NCI-H446 (cell line): ENCODE measurements at places on chromosomes 5 and 9.

GRCh38 chr9:127428348-127428747 is 4.2 kb downstream of the ZNF79 start:
- DNase-seq, result no peak

GRCh38 chr5:74226716-74227485 is 413.6 kb downstream of the ENC1 start:
- DNase-seq, result peak; percentile 94

DNA sequence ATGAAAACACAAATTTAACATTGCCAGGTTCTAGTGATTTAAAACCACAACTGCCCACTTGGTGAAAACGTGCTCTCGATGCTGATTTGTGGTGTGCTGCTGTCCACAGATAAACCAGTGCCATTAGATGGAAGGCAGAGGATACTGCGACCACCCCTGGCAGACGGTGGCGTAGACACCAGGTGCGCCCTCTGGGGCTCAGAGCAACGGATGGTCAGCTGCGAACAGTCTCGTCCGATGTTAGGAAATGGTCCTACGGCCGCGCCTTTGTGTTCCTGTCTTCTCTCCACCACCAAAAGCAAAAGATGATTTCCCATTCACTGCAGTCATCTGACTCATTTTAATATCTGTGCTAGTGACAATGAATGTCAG is 43.2 kb downstream of the UBE2QL1 start:
- no peak for DNase-seq

DNA sequence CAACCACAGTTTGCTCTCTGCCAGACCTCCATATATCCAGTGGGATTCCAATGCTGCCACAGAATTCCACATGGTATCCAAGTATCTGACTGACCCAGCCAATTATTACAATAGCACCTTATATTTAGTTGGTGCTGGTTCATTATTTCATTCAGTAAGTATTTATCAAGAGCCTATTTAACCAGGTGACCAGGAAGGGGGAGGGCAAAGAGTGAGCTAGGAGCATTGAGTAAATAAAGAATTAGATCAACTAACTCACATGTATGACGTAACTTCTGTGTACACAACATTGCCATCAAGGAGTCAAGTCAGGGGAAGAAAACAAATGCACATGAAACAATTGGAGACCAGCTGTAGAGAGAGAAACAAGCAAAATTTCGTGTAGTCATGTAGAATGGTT is 207.1 kb upstream of the PAPPA start:
- no peak for DNase-seq

DNA sequence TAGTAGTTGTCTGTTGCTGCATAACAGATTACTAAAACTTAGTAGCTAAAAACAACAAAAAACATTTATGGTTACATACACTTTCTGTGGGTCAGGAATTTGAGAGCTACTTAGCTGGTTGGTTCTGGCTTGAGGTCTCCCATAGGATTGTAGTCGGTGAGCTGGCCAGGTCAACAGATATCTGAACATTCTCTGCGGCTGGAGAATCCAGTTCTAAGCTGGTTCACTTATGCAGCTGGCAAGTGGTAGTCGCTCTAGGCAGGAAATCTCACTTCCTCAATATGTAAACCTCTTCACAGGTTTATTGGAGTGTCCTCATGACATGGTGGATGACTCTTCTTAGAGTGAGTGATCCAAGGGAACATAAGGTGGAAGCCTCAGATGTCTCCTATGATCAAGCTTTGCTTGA is 65.7 kb upstream of the TNFAIP8 start:
- no peak for DNase-seq

DNA sequence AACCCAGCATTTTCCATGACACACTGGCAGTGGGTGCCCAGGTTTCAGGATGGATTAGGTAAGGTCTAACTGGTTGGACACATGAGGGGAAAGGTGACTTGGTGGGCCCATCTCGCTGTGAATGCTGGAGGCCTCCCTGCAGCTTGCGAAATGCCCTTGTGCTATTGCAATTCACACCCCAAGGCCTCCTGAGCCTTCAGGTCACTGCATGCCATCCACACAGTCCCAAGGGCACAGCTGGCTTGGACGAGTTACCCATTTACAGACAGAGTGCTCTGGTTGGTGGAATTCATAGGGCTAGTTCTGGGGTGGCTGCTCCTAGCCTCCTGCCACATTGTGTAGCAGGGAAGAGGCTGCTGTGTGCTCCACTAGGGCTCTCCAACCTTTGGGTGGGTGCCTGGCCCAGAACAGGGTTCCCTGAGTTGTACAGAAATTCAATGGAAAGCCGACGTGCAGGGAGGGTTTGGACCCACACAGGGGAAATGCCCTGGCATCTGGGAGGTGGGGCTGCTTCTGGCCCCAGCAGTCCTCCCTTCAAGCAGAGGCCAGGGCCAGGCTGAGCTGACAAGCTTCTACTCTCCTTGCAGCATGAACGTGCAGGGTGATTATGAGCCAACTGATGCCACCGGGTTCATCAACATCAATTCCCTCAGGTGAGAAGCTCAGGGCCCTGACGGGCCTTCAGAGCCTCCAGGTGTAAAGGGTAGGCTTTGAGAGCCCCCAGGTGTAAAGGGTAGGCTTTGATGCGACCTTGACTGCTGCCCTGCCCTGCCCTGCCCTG is 54.3 kb downstream of the ASS1 start:
- no peak for DNase-seq

DNA sequence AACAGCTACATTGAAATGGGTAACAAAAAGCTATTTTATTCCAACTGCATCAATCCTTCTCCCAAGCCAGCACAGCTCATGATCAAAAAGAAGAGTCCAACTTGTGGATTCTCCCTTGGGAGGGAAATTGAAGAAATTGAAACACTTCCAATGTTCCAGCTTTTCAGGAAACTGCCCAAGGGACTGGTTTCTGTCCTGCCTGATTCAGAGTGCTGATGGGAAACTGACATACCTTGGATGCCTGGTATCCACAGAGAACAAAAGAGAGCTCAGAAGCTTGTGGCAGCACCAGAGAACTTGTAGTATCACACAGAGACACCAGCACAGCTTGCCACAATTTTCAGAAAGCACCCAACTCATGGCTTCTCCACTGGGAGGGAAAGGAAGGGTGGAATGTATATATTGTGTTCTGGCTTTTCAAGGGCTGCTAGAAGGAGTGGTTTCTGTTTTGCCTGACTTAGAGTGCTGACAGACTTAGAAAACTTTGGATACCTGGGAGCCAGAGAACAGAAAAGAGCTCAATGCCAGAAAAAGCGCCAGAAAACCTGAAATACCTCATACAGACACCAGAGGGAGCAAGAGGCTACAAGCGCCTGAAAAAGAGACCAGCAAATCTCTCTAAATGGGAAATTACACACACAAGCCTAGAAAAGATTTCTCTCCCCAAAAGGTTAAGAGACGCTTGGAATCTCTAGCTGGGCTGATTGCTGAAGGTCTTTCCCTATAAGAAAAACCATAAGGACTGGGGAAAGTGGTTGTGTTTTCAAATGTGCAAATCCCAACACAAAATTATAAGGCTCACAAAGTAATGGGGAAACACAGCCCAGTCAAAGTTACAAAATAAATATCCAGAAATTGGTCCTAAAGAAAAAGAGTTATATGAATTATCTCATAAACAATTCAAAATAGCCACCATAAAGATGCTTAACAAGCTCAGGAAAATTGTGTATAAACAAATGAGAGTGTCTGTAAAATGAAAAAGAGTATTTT is 178.8 kb downstream of the SPOCK1 start:
- peak; percentile 73 for DNase-seq

DNA sequence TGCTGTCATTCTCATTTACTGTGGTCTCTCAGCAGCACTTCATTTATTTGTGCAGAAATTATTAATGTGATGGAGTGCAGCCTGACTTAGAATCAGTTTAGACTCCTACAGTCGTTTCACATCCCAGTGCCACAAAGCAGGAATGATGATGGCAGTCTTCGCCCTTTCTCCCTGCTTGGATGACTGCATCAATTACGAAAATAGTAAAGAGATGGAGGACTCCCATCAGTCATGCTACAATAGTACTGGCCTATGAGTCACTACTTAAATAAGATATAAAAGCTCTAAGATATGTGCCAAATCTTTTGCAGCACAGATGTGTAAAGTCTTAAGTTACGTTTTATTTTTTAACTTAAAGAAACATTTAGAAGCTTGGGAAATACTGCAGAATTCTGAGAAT is 263.9 kb downstream of the CHSY3 start:
- DNase-seq, result no peak

DNA sequence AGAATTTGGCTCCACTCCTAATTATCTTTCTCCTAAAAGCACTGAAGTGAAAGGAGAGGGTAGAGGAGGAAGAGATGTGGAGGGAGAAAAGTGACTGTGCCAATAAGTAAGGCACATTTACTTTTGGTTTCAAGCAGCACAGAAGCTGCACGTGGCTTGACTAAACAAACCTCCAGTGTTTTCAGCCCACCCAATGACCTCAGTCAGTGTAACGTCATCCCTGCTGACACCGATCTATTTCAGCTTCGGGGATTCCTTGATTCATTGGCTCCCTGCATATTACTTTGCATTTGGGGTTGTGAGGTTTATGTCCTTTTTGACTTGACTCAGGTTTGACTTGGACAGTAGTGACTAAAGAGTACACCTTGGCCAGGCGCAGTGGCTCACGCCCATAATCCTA is 35.6 kb upstream of the NIM1K start:
- no peak for DNase-seq

GRCh38 chr9:106936680-106937079 is 73.7 kb downstream of the ZNF462 start:
- DNase-seq, result no peak

- no peak for DNase-seq
These were observed 25.3 kb downstream of the RAPGEF6 start for GRCh38 chr5:131609774-131610173.

GRCh38 chr5:7385681-7386080 is 10.3 kb upstream of the ADCY2 start:
- no peak for DNase-seq

- no peak for DNase-seq
These were observed 12.9 kb upstream of the MOB3B start for GRCh38 chr9:27542508-27542907.

- no peak for DNase-seq
These were observed 55.4 kb downstream of the HINT1 start for GRCh38 chr5:131109540-131110255.

GRCh38 chr9:21796768-21797167 is 5.7 kb upstream of the MTAP start:
- DNase-seq, result no peak

DNA sequence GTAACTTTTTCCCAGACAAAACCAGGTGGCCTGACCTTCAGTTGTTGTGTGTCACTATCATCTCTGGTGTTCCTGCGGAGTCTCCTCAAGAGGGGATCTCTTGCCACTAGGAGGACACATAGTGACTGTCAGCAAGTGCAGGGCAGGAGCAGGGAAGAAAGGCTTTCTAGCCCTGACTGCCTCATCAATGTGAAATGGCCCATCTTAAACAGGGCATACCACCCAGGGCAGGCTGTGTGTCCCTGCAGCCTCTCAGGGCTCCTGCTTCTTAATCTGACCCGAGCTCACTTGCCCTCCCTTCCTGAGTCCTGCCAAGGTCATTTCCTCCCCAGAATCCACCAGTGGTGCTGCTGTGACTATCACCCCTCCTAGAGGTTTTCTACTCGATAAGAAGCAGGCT is 57.4 kb upstream of the SIMC1 start:
- no peak for DNase-seq

- no peak for DNase-seq
These were observed 1.6 kb upstream of the GALT start for GRCh38 chr9:34644766-34645314.

- DNase-seq, result no peak
These were observed 37.2 kb downstream of the SAR1B start for GRCh38 chr5:134595458-134595838.

- DNase-seq, result no peak
These were observed 294.2 kb upstream of the GRIN3A start for GRCh38 chr9:102032614-102033013.

- DNase-seq, result no peak
These were observed 40.6 kb downstream of the SH3PXD2B start for GRCh38 chr5:172413601-172414171.

DNA sequence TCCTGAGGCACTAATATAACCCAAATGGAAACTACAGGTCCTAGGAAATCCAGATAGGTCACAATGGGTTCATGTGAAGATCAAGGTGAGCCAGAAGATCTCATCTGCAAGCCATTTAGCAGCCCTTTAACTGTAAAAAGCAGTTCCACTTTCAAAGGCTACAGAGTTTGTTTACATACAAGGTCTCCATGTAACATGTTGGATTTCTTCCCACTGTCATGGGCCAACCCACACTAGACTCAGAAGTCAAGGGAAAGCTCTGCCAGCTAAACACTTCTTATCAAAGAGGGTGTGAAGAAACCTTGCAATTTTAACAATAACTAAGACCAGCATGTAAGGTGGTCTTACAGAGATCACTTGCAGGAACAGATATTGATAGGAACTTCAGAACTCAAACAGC is 3.8 kb upstream of the CTNNAL1 start:
- DNase-seq, result no peak

- DNase-seq, result no peak
These were observed 24.0 kb upstream of the ASPN start for GRCh38 chr9:92506184-92506857.

- DNase-seq, result no peak
These were observed 424 bp downstream of the HAND1 start for GRCh38 chr5:154477382-154478223.

DNA sequence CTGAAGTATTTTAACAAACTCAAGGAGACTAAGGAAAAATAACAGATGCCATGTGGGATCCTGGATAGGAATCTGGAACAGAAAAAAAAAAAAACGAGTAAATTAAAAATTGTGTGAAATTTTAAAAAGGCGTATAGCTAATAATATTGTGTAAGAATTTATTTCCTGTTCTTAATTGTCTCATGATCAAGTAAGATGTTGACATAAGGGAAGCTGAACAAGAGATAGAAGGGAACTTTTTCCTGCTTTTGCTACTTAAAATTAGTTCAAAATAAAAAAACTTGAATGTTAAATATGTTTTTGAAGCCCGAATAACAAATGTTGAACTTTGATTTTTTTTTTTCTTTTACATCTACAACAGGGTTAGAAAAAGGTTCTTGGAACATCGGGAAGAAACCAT is 10.5 kb downstream of the SNAPC3 start:
- no peak for DNase-seq

GRCh38 chr5:172185096-172185461 is 2.9 kb downstream of the STK10 start:
- no peak for DNase-seq

DNA sequence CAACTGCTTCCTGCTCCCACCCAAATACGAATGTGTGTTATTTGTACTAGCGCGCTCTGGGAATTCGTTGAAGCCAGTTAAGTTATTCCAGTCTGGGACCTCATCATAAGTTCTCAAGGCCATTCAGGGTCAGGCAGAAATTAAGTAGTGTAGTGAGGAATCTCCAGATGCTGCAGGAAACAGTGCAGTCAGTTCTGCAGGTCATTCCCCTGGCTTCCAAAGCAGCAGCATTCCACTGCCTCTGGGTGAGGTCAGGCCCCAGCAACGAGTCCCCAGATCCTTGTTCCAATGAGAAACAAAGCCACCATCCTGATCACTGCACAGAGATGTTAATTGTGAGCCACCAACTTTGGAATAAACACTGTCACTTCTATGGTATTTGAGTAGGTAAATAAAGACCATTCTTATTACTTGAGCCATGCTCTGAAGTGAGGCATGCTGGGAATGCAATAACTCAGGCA is 33.1 kb downstream of the SVEP1 start:
- no peak for DNase-seq
